Stimulated activated CD8-positive, alpha-beta memory T cell treated with anti-CD3 and anti-CD28 coated beads, Interleukin-4, amount 100 ng/mL, for 1 hour (primary cell): ENCODE measurements at places on chromosomes 6 and 20.

- no peak for DNase-seq
Observed at GRCh38 chr20:24622856-24623255, 153.4 kb downstream of the SYNDIG1 start.

- no peak for DNase-seq
Observed at GRCh38 chr6:39357998-39358686, 35.6 kb upstream of the KCNK16 start.

DNA sequence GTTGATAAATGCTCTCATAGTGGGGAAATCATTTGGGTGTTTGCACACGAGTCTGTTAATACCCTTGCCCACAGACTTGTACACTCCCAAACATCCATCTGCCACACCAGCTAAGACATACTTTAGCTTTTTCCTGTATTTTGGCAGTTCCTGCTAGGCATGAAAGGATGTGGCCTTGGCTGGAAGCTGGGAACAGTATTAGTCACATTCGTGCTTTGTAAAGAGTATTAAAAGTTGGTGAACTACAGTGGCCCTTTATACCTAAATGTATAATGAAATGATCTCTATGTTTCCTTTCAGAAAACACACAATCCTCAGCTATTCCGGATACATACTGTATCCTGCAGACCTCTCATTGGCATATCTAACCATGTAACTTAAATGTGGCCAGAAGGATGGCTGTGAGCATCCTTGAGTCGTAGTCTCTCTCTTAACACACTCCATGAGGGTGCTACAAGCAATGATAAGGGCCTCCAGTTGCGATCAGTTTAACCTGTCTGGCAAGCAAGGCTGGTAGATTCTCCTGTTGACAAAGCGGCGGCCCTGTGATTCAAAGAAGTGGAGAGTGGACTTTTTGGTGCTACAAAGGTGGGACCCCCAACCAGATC is 1.5 kb downstream of the LEMD2 start:
- no peak for DNase-seq

DNA sequence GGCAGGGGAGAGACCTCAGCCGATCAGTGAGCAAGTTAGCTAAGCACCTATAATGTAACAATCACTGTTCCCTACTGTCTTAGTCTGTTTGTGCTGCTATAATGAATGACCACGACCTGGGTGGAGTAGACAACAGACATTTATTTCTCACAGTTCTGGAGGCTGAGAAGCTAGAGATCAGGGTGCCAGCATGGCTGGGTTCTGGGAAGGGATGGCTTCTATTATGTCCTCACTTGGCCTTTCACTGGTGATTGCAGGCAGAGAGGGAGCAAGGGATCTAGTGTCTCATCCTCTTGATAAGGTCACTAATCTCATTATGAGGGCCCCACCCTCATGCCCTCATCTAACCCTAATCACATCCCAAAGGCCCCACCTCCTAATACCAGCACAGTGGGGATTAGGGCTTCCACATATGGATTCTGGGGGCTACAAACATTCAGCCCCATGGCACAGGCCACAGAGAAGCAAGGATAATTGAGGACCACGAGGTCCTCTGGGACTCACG is 162.5 kb downstream of the CD83 start:
- DNase-seq: no peak

GRCh38 chr20:9360431-9360830 is 154.0 kb upstream of the LAMP5 start:
- DNase-seq: no peak

GRCh38 chr20:44396369-44397130 is 41.1 kb downstream of the HNF4A start:
- DNase-seq: no peak

DNA sequence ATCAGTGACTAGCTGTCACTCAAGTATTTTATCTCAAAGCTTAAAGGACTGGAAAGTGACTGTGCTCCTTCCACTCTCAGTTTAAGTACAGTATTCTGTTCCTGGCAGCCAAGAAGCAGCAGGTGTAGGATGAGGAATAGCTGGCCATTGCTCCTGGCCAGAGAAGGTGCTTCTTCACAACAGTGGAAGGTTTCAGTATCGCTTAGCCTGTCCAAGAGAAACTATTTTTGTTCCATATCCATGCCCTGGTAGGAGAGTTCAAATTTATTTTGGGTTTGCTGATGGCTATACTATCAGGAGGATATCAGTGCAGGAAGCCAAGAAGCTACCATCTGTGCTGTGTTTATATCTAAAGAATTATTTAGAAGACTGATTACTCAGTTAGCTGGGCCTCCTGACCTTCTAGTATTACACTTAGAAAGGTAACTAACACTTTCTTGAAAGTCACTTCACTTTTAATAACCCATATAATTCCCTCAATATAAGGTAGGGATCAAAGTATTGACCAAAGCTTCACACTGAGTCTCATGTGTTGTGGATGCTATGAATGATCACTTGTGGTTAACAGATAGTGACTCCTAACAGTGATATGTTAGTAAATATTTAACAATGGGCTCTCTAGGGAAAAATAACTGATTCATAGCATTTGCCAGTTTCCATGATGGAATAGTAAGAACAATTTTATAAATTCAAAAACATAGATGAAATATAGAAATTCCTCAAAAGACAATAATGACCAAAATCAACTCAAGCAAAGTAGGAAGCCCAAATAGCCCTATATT is 99.9 kb downstream of the AIG1 start:
- no peak for DNase-seq

GRCh38 chr6:123064038-123064437 is 68.0 kb downstream of the CLVS2 start:
- no peak for DNase-seq

DNA sequence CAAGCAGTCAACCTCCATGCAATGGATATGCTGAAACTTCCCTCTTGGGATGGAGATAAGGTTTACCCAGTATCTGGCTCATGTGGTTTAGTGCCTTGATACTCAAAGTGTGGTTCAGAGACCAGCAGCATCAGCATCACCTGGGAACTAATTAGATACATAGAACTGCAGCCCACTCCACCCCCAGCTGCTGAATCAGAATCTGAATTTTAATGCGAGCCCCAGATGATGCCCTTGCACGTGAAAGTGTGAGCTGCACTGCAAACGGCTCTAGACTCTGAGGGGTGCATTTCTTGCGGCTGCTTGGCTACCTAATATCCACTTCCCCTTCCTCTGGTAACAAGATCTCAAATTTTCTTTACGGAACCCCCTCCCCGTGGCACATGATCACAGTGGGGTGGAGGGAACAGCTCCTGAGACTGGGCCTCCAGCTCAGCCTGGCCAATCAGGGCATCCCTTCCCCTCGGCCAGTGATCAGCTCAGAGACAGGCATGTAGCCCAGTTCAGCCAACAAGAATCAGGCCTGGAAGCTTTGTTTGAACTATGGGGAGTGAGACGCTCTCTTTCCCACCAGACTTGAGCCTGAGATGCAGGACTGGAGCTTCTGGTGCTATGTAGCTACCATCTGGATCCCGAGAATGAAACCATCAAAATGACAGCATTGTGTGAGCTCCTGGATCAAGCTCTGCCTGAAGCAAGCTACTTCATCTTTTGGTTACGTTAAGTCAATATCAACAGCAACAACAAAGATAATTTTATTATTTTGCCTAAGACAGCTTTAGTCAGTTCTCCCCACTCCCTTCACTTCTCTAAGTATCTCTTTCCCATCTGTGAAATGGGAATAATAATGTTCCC is 12.8 kb downstream of the KCNK15 start:
- no peak for DNase-seq

DNA sequence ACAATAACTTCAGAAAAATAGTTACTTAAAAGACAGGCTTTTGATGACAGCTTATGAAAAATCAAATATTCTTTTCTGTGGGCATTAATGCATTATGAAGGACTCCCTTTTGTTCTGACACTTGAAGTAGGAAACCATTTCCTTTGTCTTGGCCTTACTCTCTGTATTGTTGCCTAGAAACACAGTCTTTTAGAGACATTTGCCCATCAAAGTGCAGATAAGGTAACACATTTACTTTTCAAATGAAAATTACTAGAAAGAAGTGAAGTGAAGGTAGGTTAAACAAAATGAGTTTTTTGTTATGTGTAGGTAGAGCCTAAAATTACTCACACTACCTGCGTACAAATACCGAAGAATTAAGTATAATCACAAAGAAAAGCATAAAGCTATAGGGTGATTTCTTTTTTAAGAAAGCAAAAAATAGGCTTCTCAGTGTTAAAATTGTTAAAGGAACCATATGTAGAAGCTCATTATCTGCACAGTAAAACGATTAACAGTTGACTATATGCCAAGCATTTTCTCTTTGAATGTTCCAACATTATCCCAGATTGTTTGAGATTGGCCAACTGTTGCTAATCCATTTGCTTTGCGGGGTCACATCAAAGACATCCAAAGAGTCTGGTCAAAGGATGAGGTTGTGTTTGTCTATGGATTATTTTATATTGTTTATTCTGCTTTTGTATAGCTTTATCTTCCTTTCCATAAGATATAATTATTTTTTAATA is 542.0 kb upstream of the RNF217 start:
- no peak for DNase-seq

DNA sequence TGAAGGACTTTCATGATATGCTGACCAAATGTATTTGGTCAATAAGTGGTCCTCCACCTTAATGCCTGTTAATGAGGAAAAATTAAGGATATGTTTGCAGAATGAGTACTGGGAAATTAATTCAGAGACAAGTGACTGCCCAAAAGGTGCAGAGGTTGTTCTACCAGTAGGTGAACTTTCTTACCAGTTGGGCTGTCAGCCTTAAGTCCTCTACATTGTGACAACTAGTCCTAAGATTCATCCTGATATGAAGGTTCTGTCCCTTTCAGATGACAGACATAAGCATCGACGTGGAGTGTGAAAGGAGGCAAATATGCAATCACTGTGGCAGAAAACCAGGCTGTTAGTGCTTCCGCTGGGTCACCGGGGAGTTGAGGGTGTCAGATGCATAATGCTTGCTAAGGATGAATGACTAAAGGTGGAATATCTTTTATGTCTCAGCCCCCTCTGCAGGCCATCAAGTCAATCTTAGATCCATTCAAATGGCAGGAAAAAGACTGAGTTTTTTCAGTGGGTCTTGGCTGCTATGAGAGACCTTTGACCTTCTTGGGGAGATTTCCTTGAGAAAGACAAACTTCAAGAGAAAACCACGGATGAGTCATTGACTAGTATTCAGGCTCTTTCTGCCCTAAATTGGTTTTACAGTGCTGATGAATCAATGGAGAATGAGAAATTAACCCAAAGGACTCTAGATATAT is 226.0 kb downstream of the TPBG start:
- DNase-seq: no peak

DNA sequence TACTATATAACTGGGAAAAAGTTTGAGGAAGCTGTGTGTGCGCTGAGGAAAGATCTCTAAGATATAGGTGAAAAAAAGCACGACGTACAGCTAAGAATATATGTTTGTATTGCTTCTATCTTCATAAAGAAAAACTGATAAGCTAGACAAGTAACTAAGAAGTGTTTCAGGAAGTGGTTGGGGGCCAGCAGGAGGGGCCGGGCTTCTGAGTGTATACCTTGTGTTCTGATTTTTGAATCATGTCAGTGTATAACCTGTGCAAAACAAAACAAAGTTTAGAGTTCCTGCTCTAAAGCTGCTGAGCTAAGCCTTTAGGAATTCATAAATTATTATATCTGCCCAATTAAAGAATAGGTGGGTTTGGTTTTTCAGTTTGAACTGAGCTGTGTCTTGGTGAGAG is 7.9 kb upstream of the OSER1 start:
- peak; percentile 16 for DNase-seq

- DNase-seq: no peak
Observed at GRCh38 chr6:17505062-17505476, 95.0 kb upstream of the FAM8A1 start.

DNA sequence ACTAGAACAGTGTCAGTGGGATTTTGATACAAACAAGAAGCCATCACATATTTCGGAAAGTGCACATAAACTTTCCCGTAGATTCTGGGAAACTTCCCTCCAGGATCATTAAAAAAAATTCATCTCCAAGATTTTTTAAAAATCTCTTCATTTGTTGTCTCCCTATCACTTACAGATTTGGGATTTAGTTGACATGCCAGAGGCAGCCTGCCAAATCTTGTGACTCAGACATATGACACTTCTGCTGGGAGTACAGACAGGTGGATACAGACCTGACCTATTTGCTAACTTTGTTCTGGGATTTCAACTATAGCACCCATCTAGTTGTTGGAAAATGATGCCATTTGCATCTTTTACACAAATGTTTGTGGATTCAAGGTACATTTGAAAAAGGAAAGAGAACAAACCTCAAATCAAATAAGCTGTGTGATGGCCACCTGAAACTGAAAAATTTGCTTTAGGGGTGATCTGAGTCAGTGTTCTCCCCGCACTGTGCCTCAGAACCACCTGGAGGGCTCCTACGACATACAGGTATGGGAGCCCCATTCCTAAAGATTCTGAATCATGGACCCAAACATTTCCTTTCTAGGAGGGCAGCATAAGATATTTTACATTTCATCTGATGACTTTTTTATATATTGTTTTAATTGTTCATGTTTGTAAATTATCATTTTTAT is 21.9 kb upstream of the CD2AP start:
- DNase-seq: no peak

GRCh38 chr6:170137911-170138910 is 152.7 kb downstream of the DLL1 start:
- DNase-seq: no peak

GRCh38 chr20:647479-648019 is 5.5 kb downstream of the SRXN1 start:
- DNase-seq: no peak

DNA sequence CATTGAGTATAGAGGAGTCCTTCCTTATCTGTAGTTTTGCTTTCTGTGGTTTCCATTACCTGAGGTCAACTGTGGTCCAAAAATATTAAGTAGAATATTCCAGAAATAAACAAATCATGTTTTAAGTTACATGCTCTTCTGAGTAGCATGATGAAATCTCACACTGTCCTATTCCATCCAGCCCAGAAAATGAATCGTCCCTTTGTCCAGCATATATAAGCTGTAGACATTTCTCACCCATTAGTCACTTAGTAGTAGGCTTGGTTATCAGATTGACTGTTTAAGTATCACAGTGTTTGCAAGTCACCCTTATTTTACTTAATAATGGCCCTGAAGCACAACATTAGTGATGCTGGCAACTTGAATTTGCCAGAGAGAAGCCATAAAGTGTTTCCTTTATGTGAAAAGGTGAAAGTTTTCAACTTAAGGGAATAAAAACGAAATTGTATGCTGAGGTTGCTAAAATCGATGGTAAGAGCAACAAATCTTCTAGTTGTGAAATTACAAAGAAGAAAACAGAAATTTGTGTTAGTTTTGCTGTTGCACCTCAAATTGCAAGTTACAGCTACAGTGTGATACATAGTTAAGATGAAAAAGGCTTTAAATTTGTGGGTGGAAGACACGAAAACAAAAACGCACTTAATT is 198.6 kb upstream of the SIM1 start:
- no peak for DNase-seq

- DNase-seq: no peak
Observed at GRCh38 chr20:13220194-13220903, 725 bp upstream of the ISM1 start.

GRCh38 chr20:59231124-59231804 is 67.6 kb downstream of the ZNF831 start:
- DNase-seq: no peak
